ENCODE measurements at places on chromosomes 1 and 21.

- DNase-seq, result no peak
These were observed 175.9 kb downstream of the LHX8 start for GRCh38 chr1:75310067-75310466.

DNA sequence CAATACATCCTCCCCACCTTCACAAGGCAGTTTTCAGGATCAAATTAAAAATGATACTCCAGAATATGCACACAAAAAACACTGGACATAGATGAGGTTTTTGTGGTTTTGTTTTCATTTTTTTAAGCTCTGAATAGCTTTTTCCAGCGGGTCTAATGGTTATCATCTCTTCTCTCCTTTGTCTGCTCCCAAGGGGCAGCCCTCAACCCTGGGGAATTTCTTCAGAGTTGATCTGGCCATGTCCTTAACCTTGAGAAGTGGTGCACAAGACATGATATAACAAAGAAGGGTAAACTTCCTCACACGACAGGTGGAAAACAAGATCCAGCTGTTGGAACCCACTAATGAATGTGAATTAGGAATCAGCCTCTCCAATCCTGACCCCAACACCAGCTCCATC is 1.5 kb upstream of the CD244 start:
- DNase-seq, result no peak

DNA sequence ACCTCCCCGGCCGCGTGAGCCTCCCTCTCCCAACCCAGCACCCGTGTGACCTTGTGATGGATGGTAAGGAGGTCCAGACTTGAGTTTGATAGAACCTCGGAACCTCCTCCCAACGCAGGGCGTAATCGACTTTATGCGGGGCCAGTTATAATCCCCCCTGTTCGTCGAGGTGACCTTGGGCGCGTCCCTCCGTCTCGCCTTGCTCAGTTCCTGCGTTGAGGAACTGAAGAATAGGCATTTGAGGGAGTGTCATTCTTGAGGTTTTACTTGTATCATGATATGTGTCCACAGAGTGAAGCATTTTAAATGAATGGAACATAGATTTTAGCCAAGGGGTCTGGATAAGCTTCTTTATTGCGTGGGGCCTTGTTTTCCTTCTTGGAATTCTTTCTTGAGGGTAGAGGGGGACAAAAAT is 433 bp downstream of the TIMM17A start:
- no peak for DNase-seq

GRCh38 chr1:27865821-27866220 is 6.5 kb upstream of the THEMIS2 start:
- no peak for DNase-seq

- peak; percentile 1 for DNase-seq
These were observed 235.2 kb downstream of the KCNT2 start for GRCh38 chr1:196372896-196373536.

- DNase-seq, result no peak
These were observed 1211.6 kb upstream of the ADGRL4 start for GRCh38 chr1:80218112-80218511.

GRCh38 chr1:234941321-234942011 is 187.2 kb downstream of the TOMM20 start:
- no peak for DNase-seq

GRCh38 chr1:196659471-196659870 is 7.6 kb downstream of the CFH start:
- DNase-seq, result no peak

DNA sequence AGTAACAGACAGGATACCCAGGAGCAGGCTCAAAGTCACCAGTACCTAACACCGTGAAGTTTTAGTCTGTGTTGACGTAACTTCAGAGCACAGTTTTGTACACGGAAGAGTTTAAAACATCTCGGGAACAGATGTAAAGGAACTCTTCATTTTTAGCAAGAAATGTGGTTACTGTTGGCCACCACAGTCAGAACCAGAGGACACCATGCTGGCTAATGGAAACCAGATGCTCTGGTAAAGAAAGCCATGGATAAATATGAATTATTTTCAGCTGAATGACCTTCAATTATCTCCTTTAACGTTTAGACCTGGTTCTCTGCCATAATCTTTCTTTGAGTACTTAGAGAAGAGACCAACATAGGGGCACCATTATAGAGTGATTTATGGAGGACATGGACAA is 115.9 kb downstream of the NTMT2 start:
- no peak for DNase-seq

GRCh38 chr1:52153898-52154297 is 12.0 kb downstream of the ZFYVE9 start:
- DNase-seq, result no peak

- DNase-seq, result no peak
These were observed 2.7 kb downstream of the AGT start for GRCh38 chr1:230711245-230711644.

DNA sequence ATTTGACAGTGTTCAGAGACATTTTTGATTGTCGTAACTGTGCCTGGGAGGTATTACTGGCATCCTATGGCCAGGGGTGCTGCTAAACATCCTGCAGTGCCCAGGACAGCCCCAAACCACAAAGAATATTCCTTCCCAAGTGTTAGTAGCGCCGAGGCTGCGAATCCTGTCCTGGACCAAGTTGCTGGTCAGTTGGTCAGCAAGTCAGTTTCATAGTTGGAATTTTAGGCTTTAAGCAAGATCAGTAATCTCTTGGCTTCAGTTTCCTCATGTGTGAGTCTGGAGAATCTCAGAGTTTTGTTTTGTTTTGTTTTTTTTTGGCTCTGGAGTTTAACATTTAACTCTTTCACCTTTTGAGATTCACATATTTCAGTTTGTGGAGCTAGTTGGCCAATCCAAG is 65.0 kb downstream of the MTR start:
- no peak for DNase-seq

DNA sequence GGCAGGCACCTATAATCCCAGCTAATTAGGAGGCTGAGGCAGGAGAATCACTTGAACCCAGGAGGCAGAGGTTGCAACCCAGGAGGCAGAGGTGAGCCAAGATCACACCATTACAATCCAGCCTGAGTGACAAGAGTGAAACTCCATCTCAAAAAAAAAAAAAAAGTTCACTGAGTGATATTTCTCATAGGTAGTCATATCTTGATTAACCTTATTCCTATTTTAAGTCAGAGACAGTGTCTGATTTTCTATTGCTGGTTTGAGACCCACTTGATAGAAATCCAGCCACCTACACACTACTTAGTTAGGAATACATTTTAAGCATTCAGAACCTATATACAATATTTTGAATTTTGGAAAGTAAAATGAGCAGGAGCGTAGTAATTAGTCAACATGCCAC is 357.4 kb upstream of the ADGRL2 start:
- no peak for DNase-seq

DNA sequence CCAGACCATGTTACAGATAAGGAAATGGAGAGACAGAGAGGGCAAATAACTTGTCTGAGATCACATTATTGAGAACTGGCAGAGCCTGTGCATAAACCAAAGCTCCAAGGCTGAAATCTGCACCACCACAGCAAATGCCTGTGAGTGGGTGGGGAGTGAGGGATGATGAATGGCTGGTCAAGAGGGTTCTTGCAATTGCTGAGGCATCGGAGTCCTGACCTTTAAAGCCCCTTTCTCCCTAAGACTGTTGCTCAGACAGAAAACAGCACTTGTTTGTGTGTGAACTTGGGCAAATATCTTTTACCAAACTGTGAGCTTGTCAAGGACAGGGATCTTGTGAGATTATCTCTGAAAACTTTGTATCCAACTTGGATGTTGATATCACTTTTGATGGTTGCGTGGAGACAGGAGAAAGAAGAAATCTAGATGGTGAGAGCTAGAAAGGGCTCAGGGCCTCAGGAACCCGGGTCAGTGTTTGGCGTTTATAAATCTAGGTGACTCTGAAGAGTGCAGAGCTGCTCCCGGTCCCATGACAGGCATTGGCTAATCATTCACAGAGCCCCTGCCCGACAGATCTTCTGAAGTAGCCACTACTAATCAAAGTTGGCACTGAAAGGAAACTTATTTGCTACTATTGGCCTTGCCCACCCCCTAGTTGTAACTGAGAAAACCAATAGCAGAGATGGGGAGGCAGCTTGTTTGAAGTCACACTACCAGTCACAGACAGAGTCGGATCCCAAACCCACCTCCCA is 122.3 kb downstream of the FOXD2 start:
- no peak for DNase-seq

Measured in GM18507 (cell line).